ENCODE measurements at places on chromosomes 3 and 15.

DNA sequence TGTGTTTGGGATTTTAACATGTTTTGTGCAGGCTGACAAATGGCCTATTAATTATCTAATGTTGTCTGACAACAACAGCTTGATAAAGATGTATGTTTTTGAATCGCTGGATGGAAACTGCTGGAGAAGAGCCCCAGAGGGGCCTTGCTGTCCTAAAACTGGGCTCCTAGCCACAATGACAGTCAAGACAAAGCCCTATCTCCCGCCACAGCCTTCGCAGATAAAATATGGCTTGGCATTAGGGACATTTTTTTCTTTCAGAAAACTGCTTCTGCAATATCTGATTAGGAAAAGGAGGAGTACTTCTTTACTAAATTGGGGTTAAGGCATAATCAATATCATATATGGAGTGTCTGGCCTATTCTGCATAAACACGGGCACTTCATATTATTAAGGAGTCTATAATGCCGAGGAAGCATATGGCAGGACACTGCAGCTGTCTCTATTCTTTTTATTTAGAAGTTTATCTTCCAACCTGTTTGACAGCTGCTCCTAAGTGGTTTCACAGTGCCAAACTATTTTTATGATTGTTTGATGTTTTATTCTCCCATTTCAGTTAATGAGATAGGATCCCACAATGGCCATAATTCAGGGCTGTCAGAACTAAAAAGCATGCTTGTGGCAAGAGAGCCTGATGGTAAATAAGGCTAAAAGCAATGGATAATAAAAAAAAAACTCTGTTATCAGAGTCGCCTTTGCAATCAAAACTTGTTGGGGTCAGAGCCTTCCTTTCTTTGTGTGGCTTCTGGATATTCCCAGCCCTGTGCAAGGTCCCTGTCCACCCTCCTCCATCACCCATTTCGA lies 210.1 kb downstream of the MECOM start:
- no peak for DNase-seq

- DNase-seq, result no peak
Measured at GRCh38 chr3:116188231-116188785, 257.0 kb downstream of the LSAMP start.

DNA sequence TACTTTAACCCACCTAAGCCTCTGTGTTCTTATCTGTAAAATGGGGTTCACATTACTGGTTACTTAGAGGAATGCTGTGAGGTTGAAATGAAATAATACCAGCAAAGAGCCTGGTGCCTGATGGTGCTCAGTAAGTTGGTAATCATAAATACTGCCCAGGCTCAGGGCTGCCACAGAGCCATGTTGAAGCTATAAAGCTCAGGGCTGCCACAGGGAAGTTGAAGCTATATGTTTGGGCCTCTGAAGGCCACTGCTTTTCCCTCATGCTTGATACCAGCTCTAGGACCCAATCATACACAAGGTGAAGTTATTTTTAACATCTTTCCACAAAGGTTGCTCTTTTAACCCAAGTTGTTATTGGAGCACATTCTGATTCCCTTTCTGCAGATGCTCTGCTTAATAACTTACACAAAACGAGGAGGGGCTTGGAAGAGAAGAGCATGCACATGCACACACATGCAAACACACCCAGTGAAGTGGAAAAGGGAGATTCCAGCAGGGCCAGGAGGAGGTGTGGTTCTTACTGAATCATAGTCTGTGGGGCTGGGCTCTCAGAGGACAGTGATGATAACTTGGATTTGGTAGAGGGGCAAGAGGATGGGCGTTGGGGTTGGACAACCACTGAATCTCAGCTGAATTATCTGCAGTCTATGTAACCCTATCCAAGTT lies 17.4 kb downstream of the PARP14 start:
- DNase-seq, result no peak

GRCh38 chr3:197912741-197913476 lies 37.1 kb upstream of the RPL35A start:
- DNase-seq, result no peak

DNA sequence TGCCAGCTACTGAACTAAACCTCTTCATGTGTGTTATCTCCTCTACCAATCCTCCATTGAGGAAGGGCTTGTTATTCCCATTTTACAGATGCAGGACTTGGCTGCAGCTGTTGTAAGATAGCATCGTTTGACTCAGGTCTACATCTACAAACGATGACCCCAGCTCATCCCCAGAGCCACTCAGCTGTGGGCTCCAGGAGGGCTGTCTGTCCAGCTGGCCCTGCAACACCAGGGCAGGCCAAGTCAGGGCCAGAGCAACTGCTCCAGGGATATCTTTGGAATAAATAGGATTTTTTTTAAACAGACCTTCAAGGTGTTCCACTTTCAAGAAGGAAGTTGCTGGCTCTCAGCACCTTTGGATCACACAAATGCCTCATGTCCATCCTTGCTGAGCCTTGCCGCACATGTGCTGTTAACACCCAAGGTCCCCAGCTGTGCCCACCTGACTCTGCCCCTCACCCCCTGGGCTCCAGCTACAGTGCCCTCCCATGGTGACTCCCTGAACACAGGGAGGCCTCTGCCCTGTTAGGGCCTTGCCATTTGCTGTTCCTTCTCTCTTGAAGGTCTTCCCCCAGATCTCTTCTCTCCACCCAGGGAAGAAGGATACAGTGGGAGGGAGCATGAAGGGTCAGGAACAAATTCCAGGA lies 31.0 kb downstream of the ALDH1L1 start:
- DNase-seq, result no peak

DNA sequence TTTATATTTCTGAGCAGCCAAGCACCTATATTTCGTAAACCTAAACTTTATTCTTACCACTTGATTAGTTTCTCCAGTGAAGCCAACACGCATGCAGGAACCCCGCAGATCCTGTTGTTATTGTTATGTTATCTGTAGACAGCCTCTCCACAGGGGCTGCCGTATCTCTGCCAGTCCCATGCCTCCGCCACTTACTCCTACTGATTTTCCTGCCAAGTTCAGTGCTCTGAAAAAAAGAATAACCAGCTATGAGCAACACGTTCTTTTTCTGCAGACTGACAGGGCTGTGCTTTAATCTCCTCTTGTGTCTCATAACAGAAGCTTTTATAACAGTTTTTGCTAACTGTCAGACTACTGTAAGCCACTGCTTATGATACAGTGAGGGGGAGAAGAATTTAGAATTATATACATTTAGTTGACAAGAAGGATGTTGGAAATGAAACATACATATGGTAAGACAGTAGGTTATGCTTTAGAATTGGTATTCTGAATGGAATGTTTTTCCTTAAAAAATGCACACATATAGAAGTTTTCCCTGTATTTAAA lies 347.4 kb downstream of the SI start:
- DNase-seq, result no peak

GRCh38 chr3:171256445-171257250 lies 203.6 kb downstream of the TNIK start:
- DNase-seq, result no peak

- no peak for DNase-seq
Measured at GRCh38 chr3:148962513-148962912, 28.8 kb upstream of the GYG1 start.

GRCh38 chr3:179451265-179452175 lies at the start of gene GNB4:
Gene GNB4 (minus strand): TSS chr3:179451470. CDS start chr3:179426200, 25,270 bp downstream.
- DNase-seq, result peak; percentile 85

GRCh38 chr3:43038010-43038409 lies 58.9 kb downstream of the GASK1A start:
- DNase-seq, result no peak

GRCh38 chr3:161913786-161914389 lies 417.3 kb downstream of the OTOL1 start:
- DNase-seq, result no peak

- DNase-seq, result no peak
Measured at GRCh38 chr3:8793242-8793641, 23.8 kb upstream of the OXTR start.

- DNase-seq, result no peak
Measured at GRCh38 chr3:8593021-8593827, 51.4 kb downstream of the SSUH2 start.

Data from coronary artery (tissue), 2 donors.